Bladder microvascular endothelial cell (primary cell): ENCODE measurements at places on chromosomes 7 and 10. TPM values are rescaled to one million over a fixed set of nuclear protein-coding genes. Genes with fewer than 3 reads are reported as not detected.

Gene HTR7
- total RNA-seq: under 0.01 and 0.19 TPM in 2 replicates

Gene RBM17
- 36.3 and 66.2 TPM in 2 replicates for total RNA-seq

Gene SEC31B
- total RNA-seq: 1.6 and 3.6 TPM in 2 replicates

Gene GBX1
- total RNA-seq: not detected in 2 replicates

Gene ZNF727
- total RNA-seq: 0.16 TPM in 1 of 2 replicates, not detected in the other

Gene DYDC2
- not detected in 2 replicates for total RNA-seq

Gene FAM24B
- total RNA-seq: 4.0 and 4.2 TPM in 2 replicates

Gene HOXA4
- total RNA-seq: 0.16 and 0.57 TPM in 2 replicates

Gene CABCOCO1
- total RNA-seq: under 0.01 and 0.06 TPM in 2 replicates

Gene TAF5
- 4.9 and 5.7 TPM in 2 replicates for total RNA-seq

Gene DNAH11
- 0.31 and 0.65 TPM in 2 replicates for total RNA-seq

Gene PHKG1
- total RNA-seq: 0.65 and 1.3 TPM in 2 replicates
